ENCODE measurements at places on chromosomes 13 and 19.

GRCh38 chr19:6056801-6057650 lies 53.3 kb downstream of the RFX2 start:
- DNase-seq = peak; percentile 91

DNA sequence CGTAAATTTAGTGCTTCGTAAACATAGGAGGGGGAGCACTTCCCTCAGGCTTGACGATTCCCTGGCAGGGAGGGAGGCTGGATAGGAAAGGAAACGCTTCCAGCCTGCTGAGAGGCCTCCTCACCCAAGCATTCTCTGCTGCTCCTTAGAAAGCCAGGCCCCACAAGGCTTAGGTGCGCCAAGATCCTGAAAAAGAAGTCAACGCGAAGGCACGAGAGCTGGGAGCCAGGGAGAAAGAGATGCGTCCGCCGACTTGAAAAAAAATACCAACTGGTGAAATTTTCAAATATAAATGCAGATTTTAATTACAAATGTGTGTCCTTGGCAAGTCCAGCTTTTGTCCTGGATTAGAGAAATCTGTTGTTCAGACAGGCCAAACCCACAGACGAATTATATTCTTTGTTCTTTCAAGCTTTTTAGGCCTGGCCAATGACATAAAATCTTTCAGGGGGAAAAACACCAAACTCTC lies 64.0 kb downstream of the ALOX5AP start:
- DNase-seq = no peak

DNA sequence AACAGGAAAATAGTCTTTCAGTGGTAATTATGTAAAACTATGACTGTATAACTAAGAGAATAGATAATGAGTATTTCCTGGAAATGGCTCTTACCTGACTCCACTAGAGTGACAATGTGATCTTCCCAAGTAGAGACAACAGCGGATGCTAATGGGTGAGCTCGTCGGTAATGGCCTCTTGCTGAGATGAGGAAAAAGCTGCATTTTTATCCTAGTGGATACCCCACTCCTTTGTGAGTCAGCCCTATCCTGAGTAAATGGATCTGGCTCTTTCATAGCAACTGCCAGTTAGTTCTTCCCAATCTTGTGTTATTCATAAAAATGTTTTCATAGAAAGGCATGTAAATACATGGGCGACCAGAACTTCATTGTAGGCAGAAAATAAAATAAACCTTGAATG lies 299.5 kb downstream of the NALCN start:
- no peak for DNase-seq

DNA sequence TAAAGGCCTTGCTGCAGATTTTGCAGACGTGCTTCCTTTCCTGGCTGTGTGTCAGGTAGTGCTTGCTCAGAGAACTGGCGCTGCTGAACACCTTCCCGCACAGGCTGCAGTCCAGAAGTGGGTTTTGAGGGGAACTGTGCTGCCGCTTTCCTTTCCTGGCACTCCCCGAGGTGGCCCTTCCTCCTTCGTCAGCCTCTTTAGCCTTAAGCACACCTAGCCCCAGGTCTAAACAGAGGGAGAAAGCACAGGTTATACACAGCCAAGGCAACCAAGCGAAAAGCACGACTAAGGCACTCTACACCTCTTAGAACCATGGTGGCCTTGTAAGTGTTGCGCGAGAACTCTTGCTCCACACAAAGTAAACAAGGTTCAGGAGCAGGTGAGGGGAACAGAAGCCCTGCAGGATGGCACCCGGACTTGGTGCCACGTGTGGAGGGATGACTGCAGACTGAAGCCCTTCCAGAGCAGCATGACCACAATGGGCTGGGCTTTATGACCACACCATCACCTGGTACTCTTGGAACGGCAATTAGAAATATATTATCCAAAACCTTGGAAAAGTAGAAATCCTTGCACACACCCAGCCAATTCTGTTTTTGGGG lies 23.6 kb downstream of the ZNF541 start:
- no peak for DNase-seq

DNA sequence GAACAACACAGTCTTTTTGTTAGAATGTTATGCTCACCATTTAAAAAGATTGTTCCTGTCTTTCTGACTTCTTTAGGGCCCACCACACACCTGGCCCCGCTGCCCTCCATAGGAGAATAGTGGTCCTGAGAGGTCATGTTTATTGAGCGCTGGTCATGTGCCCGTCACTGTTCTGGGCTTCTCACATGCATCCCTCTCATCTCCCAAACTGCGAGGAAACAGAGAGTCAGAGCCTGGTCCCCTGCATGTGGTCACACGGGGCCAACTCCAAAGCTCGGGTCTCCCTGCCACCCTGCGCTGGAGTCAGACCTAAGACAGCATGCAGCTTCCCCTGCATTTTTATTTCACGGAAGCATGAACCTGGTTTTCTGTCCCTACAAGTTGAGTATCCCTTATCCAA lies 70.4 kb upstream of the GPR183 start:
- no peak for DNase-seq

GRCh38 chr13:109782066-109782822 lies 4.1 kb downstream of the IRS2 start:
- DNase-seq = no peak

GRCh38 chr13:75482070-75482819 lies at the start of gene TBC1D4:
TBC1D4 (minus strand) TSS chr13:75482169; CDS start chr13:75481767, 402 bp downstream.
- DNase-seq = peak; percentile 90

DNA sequence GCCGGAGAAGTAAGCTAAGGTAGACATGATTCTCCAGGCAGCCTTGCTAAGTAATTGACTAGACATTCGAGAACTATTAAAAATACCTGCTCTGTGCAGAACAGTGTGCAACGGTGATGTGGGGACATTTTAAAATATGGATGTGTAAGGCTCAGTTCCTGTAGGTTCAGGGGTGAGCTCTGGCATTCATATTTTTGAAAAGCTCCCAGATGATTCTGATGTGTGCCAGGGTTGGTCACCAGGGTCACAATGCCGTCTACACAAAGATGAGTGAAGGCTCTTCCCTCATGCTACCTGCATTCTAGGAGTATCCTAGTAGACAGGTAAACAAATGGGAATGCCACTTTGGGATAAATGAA lies 702 bp upstream of the EPSTI1 start:
- no peak for DNase-seq

- DNase-seq = no peak
Measured at GRCh38 chr13:100767192-100767591, 92.6 kb upstream of the TMTC4 start.

Measured in GM03348 (cell line).